ENCODE measurements at places on chromosomes 13 and 19.

DNA sequence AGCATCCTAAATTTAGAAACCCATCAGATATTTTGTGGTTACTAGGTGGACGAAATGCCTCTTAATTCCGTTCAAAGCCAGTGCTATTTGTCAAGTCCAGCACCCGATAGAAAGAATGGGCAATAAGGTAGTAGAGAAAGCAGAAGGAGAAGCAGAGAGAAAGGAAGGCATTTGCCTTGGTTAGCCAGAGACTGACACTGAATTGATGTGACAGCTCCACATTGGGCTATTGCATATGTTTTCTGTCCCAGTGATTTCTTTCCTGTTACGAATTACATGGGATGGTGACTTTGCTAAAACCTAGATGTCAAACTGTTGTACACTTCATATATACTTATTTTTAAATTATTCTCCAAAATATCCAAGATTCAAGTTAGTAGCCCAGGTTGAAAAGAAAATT lies 542.6 kb downstream of the DCT start:
- no peak for DNase-seq

GRCh38 chr19:36418287-36419001 lies at the start of gene ZFP82:
Gene ZFP82 (minus strand): TSS chr19:36418644. CDS start chr19:36409789, 8,855 bp downstream.
- peak; percentile 96 for DNase-seq

GRCh38 chr13:76474966-76475365 lies 411.2 kb downstream of the KCTD12 start:
- no peak for DNase-seq

DNA sequence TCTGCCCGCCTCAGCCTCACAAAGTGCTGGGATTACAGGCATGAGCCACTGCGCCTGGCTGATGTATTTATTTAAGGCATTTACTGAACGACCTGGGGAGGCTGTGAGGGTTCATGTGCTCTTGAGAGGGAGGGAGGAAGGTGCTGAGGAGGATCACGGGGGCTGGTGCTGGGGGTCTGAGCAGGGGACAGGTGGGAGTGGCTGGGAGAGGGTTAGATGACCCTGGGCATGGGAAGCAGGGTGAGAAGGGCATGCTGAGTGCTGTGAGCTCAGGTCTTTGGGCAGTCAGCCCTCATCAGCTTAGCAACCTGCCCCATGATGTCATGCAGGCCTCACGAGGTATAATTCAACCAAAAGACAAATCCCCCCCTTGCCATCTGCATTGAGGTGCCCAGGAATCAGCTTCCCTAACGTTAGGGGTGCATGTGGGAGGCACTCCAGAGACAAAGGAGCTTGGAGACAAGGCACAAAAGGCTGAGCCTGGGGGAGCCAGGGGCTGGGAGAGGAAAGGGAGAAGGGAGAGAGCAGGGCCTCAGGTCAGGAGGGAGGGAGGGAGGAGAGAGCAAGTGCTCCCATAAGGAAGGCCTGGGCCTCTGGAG lies 36.4 kb downstream of the SUGP2 start:
- DNase-seq = no peak

Data from NCI-H526 (cell line).